ENCODE measurements at places on chromosomes 16 and 17.

DNA sequence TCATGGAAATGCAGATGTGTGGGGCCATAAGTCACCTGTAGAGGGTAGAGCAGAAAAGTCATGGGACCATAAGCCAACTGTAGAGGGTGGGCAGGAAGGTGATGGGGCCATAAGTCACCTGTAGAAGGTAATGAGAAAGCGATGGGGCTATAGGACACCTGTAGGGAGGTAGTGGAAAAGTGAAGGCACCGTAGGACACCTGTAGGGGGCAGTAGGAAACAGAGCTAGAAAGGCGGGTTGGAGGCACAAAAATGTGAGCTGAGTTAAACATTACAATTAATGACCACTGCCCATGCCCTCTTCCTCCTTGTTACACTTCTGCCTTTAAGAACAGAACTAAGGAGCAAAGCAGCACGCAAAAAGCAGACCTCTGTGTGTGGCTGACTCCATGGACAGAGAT lies 150.1 kb downstream of the SHISA6 start:
- DNase-seq: no peak

GRCh38 chr16:74309789-74310781 lies 13.5 kb downstream of the PSMD7 start:
- no peak for DNase-seq

GRCh38 chr16:72835086-72835485 lies 212.8 kb downstream of the ZFHX3 start:
- no peak for DNase-seq

DNA sequence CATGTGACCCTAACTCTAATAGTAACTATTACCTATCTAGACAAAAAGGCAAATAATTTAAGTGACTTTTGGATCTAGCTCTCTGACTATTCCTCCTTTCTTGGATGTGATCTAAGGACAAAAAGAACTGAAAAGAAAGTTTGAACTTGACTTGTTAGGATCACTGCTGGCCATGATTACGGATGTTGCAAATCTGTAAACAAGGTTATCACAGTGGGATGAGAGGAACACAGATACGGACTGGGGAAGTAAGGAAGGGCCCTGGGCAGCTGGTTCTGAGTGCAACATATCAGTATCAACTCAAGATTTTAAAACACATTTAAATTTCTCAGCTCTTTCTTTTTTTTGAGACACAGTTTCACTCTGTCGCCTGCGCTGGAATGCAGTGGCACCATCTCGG lies 78.7 kb downstream of the MRM3 start:
- no peak for DNase-seq

DNA sequence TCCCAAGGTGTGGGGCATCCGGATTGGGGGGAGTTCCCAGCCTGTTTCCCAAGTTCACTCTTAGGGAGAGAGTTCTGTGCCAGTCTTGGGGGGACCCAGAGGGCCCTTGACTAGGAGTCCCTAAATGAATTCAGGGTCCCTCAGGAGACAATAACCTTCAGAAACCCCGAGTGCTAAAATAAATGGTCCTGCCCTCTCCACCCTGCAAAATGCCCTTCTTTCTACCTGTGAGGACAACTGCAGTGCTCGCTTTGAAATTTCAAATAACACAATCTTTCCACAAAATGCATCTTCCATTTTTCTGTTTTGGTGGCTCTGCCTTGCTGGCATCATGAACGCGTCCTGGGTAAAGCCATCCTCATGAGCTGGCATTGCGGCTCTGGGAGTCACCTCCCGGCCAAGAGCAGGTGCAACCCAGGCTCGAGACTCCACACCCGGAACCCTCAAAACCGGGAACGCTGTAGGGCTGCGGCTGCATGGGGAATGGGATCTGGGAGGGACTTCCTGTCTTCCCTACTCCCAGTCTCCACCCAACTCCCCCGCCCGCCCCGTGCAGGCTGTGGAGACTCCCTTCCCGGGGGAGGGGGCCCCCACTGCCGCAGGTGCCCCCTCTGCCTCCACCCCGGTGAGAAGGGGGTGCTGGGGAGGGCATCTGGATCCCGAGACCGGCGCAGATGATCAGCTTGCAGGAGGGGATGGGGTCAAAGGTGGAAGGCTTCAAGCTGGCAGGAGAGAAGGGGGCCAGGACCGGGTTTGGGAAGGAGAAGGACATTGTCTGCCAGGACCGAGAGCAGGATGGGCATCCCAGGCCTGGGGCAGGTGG lies at the start of gene ZNF205:
TSS of gene ZNF205 (plus strand) at position 529 of the 823 bp plus-strand sequence. CDS start 845 bp downstream, outside the sequence.
- DNase-seq: no peak

Measured in stimulated activated CD4-positive, alpha-beta T cell treated with anti-CD3 and anti-CD28 coated beads, Interleukin-15, amount 100 ng/mL, for 24 hours (primary cell).